Occipital lobe (tissue), 3 donors: ENCODE measurements at places on chromosomes 12 and 14. TPM values are rescaled to one million over a fixed set of nuclear protein-coding genes. Genes with fewer than 3 reads are reported as not detected.

FOXG1 gene
- 75.5 TPM for total RNA-seq

R3HDM2 gene
- total RNA-seq = 21.7 TPM

DBX2 gene
- total RNA-seq = 1.6 TPM

NAB2 gene
- total RNA-seq = 33.2 TPM

LRIG3 gene
- 12.3 TPM for total RNA-seq

CD27 gene
- 0.94 TPM for total RNA-seq

DDN gene
- 9.2 TPM for total RNA-seq

SDS gene
- 0.62 TPM for total RNA-seq
